ENCODE measurements at places on chromosomes 13 and 19.

DNA sequence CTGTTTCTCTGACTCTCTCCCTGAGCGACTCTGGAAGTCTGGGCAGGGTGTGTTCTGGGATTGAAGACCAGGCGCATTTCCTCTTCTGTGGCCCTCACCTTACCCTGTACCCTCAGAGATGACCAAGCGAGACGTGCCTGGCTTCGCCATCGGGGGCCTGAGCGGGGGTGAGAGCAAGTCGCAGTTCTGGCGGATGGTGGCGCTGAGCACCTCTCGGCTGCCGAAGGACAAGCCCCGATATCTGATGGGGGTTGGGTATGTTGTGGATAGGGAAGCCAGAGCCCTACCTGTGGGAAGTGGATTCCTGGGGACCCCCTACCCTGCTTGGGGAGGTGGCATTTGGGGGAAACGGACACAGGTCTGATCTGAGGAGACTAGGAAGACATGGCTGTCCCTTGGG lies 5.8 kb upstream of the DNM2 start:
- no peak for DNase-seq

- DNase-seq, result no peak
Observed at GRCh38 chr13:52884429-52885010, 36.1 kb upstream of the PCDH8 start.

DNA sequence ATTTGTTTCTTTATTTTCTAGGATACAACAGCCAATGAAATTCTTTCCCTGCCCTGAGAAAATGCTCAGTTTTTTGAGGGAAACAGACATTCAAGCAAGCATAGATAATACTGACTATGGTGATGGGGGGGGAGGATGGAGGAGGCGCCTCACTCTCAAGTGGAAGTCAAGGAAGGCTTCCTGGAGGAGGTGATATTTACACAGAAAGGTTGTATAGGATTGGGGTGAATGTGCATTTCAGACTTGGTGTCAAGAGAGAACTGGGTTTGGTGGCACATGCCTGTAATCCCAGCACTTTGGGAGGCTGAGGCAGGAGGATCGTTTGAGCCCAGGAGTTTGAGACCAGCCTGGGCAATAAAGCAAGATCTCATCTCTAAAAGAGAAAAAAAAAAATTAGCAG lies 12.2 kb upstream of the ADGRE1 start:
- no peak for DNase-seq

DNA sequence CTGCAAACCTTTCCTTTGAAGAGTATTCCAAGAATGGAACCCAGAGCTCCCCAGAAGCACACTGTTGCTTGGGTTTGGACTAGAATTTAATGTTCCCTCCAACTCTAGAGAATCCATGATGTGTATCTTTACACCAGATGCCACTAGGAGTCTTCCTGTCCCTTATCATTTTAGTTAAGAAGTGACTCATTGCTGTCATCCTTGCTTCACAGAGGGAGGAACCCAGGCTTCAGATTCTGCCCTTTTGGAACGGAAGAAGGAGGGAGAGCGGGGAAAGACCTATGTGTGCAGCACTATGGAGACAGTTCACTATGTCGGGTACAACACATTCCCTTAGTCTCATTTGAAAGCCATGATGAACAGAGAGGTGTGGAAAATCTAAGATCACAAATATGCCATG lies 2.1 kb upstream of the ATP12A start:
- no peak for DNase-seq

- DNase-seq, result no peak
Observed at GRCh38 chr13:110431425-110432294, 124.6 kb downstream of the COL4A2 start.

DNA sequence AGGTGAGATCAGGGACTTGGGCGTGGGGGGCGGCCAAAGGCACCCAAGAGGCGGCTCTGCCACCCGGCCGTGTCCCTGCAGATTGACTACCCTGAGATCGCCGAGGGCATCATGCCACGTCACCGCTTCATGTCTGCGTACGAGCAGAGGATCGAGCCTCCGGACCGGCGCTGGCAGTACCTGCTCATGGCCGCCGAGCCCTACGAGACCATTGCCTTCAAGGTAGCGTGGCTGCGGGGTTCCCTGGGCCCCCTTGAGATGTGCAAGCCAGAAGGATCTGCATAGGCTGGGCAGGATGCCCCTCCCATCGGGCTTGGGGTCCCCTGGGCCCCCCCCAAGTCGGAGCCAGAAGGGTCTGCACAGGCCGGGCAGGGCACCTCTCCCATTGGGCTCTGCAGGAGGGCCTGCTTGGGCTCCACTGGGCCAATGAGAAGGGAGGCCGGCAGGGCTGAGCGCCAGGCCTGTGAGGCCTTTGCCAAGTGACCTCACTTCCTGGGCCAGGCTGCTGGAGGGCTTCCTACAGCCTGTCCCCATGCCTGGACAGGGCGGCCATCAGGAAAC lies 2.2 kb upstream of the AMH start:
- DNase-seq, result no peak

Measured in stimulated activated CD4-positive, alpha-beta T cell treated with anti-CD3 and anti-CD28 coated beads, Interleukin-15, amount 100 ng/mL, for 48 hours (primary cell).